Stimulated activated CD8-positive, alpha-beta memory T cell treated with anti-CD3 and anti-CD28 coated beads, Interleukin-4, amount 100 ng/mL, for 4 hours (primary cell): ENCODE measurements at places on chromosomes 4 and X.

DNA sequence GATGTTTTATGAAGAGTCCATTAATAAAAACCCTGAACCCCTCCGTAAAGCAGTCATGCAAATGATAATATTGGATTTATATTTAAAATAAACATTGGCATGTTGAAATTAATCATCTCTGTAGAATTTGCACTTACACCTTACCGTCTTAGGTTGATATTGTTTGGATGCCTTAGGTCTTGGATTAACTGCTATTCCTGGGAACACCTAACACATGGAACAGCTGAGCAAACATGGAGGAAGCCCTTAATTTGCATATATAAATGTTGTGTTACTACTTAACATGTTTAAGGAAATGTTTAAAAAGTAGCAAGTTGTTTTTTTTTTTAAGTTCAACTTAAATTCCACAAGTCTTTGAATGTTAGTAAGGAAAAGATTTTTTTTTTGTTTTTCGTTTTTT is 62.5 kb downstream of the NSD2 start:
- no peak for DNase-seq

GRCh38 chrX:38192007-38192810 is 28.5 kb downstream of the SRPX start:
- DNase-seq = no peak

GRCh38 chrX:95441836-95442235 is 1242.8 kb upstream of the DIAPH2 start:
- no peak for DNase-seq

DNA sequence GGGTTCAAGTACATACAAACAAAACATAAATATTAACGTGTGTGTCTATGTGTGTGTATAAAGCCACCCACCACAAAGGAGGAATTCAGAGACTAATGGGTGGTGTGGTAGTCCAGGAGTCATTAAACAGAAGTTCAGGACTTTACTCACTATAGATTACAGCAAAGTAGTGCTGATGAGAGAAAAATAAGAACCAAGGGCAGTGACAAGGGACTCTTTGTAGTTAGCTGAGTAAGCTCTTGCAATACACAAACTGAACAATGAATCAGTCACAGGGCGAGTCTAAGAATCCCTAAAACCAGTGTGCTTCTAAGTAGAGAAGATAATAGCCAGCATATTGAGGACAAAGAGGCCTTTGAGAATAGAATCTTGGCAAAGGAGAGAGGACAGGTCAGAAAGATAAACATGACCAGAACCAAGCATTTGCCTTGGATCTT is 232.4 kb downstream of the PPP3CA start:
- DNase-seq = no peak

DNA sequence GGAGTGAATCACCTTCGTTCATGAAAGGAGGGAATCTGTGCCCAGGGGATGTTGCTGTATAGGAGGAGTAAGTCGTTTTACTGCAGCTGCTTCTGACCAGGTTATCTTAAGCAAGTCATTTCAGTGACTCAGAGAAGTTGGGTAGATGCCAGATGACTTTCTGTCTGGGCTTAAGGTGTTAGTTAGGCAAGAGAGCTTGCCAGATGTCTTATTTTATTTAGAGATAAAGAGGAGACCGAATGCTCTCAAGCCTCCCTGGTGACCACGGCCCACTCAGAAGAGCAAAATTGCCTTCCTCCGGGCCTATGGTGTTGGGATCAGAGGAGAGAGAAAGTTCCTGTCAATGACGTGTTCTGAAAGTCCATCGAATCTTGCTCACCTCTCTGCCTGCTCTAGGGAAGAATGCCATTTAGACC is 16.3 kb upstream of the ZNF827 start:
- DNase-seq = no peak

DNA sequence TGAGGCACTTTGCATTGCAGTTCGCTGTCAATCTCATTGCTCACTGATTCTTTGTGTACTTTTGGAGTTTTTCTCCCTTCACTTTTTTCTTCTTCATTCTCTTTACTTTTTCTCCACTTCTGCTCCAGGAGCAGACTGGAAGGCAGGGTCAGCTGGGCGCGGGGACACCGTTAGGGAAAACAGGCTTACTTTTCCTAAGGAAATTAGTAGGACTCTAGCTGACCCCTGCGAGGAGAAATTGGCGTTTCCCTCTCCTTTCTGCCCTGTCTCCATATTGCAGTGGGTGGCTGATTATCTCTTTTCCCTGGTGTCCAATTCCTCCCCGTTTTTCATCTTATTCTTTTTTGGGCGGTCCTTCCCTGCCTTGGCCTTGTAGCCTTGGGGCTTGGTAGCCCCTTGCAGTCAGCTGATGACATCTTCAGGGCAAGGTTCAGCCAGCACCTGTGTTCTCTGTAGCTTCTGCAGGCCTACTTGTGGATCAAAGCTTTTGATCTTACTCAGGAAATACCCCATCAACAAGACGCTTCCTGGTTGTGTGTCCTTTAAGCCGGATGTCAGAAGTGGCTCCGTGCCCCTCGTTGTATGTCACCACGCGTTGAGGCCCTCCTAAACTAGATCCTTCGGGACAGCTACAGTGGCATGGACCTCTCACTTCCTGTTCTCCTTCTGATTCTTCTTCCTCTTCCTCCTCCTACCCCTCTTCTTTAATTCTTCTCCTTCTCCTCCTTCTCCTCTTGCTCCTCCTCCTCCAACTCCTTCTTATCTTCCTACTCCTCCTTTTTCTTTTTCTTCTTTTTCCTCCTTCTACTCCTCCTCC is 36.1 kb downstream of the NBDY start:
- no peak for DNase-seq

DNA sequence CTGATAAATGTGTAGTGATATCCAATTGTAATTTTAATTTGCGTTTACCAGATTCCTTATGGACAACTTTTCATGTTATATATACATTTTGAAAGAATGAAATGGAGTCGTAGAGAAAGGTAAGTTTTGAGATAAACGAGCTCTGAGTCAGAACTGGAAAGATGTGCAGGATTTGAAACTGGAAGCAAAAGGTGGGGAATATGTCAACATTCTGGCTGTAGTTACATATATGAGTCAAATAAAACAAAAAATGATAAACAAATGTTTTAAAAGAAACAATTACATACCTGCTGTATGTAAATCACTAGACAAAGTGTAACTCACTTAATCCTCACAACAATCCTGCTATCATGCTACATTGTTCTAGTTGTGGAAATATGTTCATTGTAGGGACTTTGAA is 84.0 kb downstream of the LPAR4 start:
- no peak for DNase-seq

- DNase-seq = no peak
Observed at GRCh38 chrX:68186552-68187262, 246.6 kb downstream of the OPHN1 start.

DNA sequence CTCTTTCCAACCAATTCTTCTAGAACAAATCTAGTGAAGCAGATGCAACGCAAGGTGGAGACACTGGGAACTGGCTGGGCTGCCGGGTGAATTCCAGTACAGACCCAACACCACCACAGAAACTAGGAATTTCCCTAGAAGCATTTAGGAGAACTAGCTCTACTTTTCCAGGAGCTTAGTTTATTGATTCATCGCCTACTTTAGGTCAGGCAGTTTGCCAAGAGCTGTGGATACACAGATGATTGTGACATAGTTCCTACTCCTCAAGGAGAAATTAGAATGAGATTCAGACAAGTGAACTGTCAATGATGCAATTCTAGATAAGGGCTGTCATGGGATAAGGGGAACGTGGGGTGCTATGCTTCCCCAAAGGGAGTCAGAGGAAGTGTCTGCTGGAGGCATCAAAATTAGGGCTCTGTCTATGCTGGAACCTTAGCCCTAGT is 350.0 kb downstream of the CAMK2D start:
- no peak for DNase-seq

- no peak for DNase-seq
Observed at GRCh38 chr4:3781997-3782930, 16.1 kb downstream of the ADRA2C start.

DNA sequence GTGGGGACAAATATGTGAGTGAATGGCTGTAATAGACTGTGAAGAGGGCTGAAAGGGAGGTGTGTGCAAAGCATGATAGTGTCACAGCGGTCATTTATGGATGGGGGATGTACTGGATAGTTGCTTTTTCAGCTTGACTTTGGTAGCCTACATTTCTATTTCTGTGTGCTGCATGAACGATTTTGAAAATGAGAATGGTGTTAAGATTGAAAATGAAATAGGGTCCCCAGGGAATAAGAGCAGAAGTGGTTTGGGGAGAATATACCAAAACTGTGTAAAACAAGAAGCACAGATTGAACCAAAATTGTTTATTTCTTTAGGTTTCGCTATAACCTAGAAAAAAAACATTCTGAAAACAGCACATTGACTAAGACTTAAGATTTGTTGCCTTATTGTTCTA is 58.8 kb upstream of the CLNK start:
- DNase-seq = no peak

GRCh38 chrX:129759576-129760061 is 20.1 kb upstream of the SASH3 start:
- DNase-seq = no peak

GRCh38 chr4:82705928-82706300 is 92.7 kb downstream of the SCD5 start:
- no peak for DNase-seq

DNA sequence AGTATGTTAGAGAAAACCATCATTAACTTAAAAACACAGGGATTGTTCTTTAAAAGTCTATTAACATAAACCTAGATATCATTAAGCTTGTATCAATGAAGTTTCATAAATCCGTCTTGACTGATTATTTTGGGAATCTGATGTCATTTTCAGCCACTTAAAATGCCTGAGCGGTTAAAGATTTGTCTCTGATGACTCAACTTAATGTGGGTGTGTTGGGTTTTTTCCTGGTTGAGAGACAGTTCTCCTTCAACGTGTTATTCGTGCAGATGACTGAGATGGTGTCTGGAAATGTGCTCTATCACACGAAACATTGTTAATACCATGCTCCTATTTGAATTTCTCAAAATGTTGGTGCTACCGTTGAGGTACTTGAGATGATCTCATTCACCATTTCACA is 227.3 kb upstream of the TENM3 start:
- no peak for DNase-seq

- no peak for DNase-seq
Observed at GRCh38 chr4:1183985-1184773, 11.8 kb upstream of the SPON2 start.

GRCh38 chr4:76488455-76488854 is 53.4 kb downstream of the SHROOM3 start:
- no peak for DNase-seq

GRCh38 chr4:40887764-40888131 is 138.0 kb downstream of the NSUN7 start:
- no peak for DNase-seq

DNA sequence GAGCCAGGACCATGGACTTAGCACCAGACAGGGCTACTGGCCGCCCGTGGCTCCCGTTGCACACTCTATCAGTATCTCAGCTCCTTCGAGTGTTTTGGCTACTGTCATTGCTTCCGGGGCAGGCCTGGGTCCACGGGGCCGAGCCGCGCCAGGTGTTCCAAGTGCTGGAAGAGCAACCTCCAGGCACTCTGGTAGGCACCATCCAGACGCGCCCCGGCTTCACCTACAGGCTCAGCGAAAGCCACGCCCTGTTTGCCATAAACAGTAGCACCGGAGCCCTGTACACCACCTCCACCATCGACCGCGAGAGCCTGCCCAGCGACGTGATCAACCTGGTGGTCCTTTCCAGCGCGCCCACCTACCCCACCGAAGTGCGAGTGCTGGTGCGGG is 1.6 kb downstream of the FAT4 start:
- DNase-seq = no peak

DNA sequence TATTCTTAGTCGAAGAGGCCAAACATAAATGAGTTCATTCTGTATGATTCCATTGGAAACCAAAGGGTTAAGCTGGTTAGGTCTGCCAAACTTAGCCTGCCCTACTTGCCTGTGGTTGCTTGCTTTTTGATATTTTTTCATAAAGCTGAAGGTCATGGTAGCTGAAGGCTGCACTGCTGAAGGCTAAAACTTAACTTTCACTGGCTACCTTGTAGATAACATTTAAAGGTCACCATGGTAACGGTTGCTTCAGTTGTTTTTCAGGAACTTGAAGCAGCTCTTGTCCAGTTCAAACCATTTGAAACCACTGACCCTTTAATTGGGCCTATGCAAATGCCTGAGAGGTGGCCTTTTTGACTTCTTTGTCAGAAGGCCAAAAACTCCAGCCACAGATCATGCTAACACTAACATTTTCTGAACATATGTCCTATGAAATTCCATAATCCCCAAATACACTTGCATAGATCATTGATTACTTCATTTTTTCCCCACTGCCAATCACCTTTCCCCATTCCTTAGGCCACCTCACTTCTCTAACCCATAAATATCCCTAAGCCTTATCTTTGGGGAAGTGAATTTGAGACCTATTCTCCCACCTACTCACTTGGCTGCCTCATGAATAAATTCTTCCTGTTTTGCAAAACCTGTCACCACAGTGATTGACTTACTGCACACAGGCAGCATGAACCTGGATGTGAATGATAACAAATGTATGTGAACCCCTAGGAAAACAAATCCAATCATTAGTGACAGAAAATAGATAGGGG is 10.7 kb upstream of the SMIM10L2A start:
- no peak for DNase-seq

- no peak for DNase-seq
Observed at GRCh38 chr4:11470438-11471045, 41.8 kb upstream of the HS3ST1 start.

DNA sequence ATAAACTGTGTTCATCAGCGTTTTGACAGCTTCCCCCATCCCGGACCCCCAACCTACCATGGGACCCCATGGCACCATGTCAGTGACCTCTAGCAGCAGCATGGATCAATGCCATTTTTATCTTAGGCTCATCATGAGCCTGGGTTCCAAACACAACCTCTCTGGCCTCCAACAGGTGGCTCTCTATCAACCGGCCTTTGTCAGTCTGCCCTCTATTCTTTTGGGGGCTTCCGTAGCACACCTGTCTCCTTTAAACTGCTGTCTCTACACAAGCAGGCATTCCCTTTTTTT is 721 bp upstream of the TMEM150C start:
- DNase-seq = no peak

DNA sequence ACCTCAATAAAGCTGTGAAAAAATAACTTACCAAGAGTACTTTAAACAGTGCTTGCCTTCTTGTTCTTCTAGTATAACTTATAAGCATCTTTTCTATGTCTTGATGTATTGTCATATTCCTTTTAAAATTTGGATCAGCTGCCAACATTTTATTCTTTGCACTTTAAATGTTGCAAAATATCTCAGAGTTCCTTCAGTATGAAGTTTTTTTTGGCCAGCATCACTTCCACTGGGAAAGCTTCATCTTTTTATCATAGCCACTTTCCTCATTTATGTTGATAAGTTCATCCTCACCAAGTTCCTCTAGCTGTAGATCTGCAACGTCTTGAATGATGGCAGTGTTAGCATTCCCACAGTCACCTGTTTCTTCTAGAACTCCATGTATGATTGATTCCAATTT is 24.2 kb downstream of the CXorf58 start:
- no peak for DNase-seq
